ENCODE measurements at places on chromosomes 11 and 22.

DNA sequence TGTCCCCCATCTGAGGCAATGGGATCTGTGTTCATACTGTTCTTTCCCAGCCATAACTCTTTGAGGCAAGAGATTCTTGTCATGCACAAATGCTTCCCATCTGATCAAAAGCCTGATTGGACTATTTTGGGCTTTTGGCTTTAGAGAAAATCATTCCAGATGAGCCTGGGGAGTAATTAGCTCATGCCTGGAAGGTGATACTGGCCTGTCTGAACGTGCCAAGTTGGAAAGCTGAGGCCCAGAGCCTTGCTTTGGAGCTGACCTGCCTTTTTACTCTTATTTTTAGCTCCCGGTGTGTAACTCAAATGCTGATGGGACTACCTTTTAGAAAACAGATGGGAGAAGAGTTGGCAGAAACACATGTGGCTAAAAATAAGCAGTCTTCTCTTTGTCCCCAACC lies 105.0 kb downstream of the DBX1 start:
- no peak for DNase-seq

- DNase-seq: no peak
Observed at GRCh38 chr11:71335371-71335770, 83.0 kb upstream of the SHANK2 start.

DNA sequence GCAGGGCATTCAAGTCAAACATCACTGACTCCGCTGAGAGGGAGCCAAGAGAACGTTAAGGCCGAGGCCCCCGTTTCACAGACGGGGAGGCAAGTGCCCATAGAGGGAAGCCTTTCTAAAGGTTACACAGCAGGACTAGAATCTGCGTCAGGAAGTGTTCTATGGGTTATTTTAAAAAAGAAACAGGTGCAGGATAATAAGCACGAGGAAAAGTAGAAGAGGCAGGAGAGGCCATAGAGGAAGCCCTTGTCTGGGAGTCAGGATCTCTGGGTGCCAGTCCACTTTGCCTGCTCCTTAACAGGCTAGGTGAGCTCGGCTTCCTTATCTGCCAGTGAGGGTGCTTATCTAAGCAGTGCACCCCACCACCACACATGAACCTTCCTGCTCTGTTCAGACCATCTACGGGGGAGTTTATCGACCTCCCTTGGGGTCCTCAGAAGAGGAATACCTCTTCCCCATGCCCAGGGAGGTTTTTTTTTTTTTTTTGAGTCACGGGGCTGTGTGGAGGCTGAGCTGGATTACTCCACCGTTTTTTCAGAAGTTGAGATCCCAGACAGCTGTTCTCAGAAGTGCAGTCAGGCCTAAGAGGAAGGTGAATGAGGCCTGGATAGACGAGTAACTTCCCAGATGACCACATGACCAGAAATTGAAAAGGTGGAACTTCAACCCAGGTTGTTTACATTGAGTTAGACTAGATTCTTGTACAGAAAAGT lies 1.2 kb upstream of the FCHSD2 start:
- peak; percentile 69 for DNase-seq

DNA sequence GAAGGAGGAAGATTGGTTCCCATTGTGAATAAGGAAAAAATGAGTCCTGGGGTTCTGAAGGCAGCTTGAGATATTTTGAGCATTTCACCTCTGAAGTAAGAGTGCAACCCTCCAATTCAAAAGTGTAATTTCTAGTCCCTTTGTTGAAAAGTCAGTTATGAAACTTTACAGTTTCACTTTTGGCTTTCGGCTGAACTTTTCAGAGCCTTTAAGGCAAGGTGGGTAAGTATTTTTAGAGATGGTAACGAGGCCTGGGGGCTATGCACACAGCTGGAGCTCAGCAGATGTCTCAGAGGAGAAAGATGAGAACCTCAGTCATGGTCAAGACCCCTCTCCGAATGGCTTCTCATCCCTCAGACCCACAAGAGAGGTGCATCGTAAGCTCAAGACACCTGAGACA lies 267.6 kb downstream of the KIRREL3 start:
- no peak for DNase-seq

DNA sequence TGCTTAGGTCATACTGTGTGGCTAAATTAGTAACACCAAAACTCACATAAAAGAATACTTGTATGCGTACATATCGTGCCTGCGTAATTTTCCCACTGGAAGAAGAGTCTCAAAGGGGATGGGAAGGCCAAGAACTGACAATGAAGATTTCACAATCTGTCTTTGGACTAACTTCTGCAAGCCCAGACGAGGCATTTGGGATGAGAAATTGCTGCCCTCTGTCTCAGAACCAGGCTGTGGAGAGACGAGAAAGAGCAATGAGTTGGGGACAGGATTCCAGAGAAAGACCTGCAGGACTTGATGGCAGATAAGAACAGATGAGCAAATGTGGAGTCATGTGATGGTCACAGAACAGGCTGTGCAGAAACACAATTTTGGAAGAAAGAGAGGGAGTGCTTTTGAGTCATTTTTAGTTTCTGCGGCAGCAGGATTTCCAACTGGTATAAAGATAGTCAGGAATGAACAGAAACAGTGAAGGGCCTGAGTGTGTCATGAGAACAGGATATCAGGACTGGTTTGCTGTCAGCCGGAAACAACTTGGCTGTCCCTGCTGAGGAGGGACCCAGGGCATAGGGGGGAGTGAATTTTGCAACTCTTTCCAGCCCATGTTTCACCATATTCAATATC lies 82.7 kb upstream of the CTSC start:
- no peak for DNase-seq

- no peak for DNase-seq
Observed at GRCh38 chr22:47460861-47461260, 698.4 kb downstream of the TBC1D22A start.

GRCh38 chr11:15223318-15223717 lies 108.6 kb downstream of the INSC start:
- no peak for DNase-seq

DNA sequence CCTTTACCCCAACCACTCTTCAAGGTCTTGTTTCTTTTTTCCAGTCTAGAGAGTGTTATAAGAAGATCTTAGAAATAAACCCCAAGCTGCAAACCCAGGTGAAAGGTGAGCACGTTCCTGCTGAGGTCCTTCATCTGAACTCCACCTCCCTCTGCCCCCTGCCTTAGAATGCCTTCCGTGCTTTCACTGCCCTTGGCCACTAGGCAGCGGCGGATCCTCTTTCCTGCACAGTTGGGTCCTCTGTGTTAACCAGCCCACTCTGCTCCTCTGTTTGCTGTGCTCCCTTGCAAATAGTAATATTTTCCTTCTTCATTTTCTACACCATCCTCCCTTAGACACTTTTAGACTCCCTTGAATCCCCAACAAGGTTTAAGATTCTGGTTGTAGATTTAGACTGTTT lies 24.3 kb downstream of the TTC12 start:
- DNase-seq: no peak

Data from CD14-positive monocyte (primary cell).